RWPE2 (cell line): ENCODE measurements at places on chromosomes 1 and 21.

DNA sequence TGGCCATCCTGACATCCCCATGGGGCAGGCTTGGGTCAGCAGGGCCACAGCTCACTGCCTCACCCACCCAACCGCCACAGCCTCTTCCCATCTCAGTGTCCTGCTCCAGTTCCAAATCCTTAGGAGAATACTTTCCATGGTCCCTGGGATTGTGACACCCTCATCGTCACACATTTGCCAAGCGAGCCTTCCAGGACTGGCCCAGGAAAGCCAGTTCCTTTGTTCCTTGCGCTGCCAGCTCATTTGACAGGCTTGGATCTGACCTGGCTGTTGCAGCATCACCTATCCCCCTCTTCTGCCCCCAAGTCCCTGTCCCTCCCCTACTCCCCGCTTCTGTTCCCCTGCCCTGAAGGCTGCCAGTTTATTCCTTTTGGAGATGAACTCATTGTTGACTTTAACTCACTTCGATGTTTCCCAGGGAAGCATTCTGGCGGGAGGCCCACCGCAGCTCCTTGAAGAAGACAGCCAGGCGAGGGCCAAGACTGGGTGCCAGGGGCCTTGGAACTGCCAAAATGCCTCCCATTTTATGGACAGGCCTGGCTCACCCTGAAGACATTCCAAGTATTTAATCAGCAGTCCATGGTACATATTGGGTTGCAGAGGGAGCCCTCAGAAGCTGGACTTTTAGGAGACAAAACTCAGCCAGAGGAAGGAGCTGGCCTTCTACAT is 10.2 kb upstream of the GNL2 start:
- no peak for DNase-seq

GRCh38 chr1:43783096-43783670 is 75.8 kb downstream of the ST3GAL3 start:
- DNase-seq, result no peak

DNA sequence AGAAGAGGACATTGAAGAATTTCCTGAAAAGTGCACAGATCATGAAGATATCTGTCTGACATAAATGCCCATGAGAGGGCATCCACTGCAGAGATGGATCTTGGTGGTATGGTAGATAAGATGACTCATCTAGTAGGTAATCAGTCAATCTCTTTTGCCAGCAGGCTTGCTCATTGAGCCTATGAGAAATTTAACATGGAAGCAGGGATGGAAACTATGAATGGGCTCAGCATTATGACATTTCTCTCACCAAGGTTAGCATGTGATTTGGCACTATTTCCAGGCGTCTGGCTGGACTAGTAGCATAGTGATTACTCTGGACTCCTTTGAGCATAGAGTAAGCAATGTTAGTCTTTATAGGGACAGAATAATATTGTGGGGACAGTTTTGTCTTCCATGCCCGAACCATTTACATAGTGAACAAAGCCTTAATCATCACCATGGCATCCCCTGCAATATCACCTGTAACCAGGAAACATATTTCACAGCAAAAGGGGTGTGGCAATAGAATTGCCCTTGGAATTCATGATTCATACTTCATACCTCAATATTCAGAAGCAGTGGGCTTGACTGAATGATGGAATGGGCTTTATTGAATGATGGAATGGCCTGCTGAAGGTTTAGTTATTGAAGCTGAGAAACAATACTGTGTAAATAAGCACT is 7.3 kb downstream of the OR2C3 start:
- DNase-seq, result no peak

DNA sequence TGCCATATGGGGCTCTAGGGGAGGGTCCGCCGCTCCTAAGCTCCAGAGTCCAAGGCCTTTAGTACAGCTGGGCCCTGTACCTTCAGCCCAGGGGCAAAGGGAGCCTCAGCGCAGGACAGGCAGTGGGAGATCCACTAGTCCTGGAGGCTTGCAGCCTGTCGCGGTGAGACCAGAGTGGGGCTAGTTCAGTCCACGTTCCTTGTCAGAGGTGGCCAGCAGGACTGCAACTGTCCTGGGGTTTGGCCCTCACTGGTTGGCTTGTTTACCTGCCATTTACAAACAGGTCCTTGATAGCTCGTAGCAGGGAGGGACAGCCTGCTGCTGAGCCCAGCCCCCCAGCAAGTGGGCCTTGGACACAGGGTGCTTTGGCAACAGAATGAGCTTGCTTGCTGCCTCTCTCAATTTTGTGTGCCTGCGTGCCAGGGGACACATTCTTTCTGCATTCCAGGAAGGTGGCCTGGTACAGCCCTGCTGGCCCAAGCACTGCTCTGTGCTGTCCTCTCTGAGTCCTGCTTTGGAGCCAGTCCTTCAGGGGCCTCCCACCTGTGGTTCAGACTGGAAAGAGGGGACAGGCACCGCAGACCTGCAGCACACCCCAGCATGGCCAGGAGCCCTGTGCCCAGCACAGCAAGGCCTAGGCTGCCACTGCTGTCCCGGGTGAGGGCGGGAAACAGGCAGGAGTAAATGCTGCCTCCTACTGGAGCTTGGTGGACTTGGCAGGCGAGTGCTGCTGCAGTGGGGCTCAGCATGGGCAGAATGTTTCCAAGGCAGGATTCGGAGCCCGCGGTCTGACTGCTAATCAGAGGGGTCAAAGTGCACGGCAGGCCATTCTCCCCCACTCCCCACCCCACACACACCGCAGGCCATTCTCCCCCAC is 15.2 kb downstream of the H6PD start:
- DNase-seq, result no peak

DNA sequence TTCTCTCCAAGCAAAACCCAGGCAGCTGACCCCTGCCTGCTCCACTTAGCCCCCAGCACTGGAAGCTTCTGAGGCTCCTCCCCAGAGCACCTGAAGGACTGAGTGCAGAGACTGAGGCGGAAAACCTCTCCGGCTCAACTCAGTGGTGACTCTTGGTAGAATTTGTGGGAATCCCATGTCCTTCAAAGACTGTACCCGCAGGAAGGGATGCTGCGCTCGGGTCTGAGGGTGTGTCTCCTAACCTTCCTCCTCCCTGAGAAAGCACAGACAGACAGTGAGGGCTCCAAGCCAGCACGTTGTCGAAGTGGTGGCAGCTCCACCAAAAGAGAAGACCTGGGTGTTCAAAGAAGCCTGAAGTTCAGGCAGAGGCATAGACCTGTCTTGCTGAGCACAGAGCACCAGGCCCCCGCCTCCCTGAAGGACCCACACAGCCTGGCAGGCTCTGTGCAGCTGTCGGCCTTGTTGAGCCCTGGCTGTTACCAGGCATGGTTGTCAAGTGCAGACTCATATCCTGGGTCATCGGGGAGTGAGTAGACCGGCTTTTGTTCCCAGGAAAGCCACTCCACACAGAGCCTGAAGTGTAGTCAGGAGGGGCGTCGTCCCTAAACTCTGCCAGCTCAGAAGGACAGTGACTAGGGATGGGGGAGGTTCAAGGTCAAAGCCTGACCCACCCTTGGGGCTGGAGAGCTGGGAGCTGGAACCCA is 36.7 kb downstream of the CSMD2 start:
- no peak for DNase-seq

GRCh38 chr1:230816018-230816417 is 52.3 kb downstream of the C1orf198 start:
- no peak for DNase-seq

DNA sequence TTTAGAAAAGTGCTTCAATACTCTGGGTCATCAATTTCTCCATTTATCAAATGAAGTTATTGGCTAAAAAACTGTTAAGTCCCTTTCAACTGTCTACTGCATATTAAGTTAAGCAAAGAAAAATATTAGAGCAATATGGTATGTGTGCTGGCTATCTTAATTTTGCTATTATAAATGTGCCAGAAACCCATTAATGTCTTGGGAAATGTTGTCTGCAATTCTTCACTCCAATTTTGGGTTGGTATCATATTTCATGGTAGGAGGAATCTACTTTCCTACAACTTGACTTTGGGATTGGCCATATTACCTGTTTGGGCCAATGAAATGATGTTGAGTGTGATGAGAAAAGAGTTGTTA is 1063.9 kb downstream of the PLA2G4A start:
- no peak for DNase-seq

DNA sequence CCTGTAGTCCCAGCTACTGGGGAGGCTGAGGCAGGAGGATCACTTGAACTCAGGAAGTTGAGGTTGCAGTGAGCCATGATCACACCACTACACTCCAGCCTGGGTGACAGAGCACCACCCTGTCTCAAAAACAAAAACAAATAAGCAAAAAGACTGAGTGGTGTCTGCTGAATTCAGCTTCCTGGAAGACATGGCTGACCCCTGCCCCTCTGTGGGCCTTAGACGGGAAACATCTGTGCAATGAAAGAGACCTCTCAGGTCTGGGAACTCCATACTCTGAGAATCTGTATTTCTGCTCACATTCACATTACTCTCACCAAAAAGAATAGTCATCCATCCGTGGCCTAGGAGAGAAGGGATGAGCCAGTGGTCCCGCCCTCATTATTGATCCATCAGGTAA is 2.0 kb downstream of the HTR1D start:
- no peak for DNase-seq

DNA sequence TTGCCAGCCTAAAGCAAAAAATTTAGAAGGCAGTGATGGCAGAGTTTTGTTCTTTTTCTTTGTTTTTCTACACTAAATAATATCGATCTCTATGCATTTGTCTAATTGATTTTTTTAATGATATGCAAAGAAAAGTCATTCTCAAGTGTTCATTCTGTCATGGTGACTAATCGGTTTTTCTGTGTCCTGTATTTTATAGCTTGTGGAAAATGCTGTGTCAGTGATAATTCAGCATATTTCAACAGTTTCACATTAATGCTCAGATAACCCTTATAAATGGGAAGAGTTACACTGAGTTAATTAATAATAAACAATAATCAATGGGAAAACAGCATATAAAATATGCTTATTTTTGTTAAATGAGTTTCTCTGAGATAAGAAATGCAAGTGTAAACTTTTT is 824.9 kb downstream of the AMY1C start:
- DNase-seq, result no peak

DNA sequence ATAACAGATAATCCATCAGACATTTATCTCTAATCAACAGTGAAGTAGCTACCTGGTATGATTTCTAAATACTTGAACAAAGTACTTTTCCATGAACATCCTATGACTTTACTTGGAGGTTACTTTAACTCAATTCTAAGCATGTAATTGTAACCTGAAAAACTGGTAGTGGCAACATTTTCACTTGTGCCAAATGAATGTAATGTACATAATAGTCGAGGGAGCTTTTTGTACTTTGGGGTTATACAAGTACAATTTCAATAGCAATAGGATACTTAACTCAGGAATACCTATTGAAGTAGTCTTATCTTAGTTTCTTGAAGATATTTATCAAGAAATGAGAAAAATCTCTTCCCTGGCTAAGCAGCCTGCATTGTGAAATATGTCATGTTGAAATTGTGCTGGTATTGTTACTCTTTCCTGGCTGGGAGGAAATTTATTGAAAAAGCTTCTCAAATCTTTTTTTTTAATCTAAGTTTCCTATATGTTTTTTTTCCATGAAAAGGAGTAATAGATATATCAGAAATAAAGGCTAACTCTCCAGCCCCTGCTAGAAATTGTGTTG is 33.7 kb upstream of the CACYBP start:
- DNase-seq, result no peak

- DNase-seq, result no peak
These were observed 108.6 kb downstream of the SIM2 start for GRCh38 chr21:36807422-36807928.

DNA sequence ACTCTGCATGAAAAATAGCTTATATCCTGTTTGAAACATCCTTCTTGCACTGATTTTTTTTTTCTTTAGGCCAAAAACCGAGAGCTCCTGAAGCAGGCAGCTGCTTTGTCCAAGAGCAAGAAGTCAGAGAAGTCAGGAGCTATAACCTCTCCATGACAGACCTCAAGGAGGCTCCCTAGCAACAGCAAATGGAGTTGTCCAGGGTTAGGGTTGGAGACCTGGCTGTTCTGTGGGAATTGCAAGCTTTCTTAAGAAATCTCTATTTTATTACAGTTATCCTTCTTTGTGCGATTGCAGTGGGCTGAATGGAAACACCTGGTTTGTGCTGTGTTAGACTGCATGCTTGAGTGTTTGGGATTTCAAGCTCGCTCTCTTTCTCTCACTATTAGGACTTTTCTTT is 12.6 kb upstream of the STX12 start:
- no peak for DNase-seq

DNA sequence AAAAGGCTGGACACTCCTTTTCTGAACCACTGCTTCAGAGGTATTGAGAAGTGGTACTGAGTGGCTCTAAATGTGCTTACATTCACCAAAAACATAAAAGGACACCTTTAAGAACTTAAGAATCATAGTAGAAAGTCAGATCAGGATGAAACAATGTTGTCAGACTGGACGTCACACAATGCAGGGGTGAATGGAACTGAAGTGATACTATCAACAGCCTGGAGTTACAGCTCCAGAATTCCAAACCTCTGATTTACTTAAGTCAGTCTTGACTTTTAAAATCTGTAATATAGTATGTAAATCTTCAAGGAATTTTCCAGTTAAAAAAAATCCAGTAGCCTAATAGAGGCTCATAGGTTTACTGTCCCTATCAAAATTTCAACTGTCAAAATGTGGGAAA is 19.3 kb downstream of the ELK4 start:
- no peak for DNase-seq

DNA sequence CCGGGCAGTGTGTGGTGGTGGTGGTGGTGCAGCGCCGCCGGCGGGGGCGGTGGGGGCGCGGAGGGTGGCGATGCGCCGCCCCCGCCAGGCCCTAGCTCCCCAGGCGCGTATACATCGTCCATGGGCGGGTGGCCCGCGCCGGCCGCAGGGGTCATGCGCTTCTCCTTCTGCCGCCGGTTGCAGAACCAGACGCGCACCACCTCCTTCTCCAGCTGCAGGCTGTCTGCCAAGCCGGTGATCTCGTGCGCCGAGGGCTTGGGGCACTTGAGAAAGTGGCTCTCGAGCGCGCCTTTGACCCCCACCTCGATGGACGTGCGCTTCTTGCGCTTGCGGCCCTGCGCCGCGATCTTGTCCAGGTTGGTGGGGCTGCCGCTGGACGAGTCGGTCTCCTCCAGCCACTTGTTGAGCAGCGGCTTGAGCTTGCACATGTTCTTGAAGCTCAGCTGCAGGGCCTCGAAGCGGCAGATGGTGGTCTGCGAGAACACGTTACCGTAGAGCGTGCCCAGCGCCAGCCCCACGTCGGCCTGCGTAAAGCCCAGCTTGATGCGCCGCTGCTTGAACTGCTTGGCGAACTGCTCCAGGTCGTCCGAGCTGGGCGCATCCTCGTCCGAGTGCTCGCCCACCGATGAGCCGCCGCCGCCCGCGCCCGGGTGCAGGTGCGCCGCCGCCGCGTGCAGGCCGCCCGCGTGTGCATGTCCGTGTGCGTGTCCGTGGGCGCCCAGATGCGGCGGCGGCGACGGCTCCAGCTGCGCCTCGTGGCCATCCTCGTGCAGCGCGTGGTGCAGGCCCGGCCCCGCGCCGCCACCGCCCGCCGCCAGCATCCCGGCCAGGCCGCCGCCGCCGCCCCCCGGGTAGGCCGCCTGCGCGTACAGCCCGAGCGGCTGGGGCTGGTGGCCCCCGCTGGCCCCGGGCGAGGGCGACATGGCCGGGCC is 926 bp downstream of the POU3F1 start:
- DNase-seq, result no peak

- no peak for DNase-seq
These were observed 2.4 kb downstream of the JMJD4 start for GRCh38 chr1:227732586-227733308.

- DNase-seq, result no peak
These were observed 85.3 kb upstream of the USP25 start for GRCh38 chr21:15644489-15644888.

- no peak for DNase-seq
These were observed 55.8 kb upstream of the SELENON start for GRCh38 chr1:25744140-25744581.
